Testis (tissue), 5 donors: ENCODE measurements at places on chromosomes 1 and 21. TPM values are rescaled to one million over a fixed set of nuclear protein-coding genes. Genes with fewer than 3 reads are reported as not detected.

Gene DNASE2B
- total RNA-seq, result 0.31 TPM

Gene CC2D1B
- total RNA-seq, result 62.0 TPM

Gene ERG
- 8.0 TPM for total RNA-seq

Gene S100A12
- not detected for total RNA-seq

Gene MSH4
- 5.5 TPM for total RNA-seq

Gene ADSS2
- total RNA-seq, result 61.0 TPM

Gene IL20
- 0.43 TPM for total RNA-seq

DNA sequence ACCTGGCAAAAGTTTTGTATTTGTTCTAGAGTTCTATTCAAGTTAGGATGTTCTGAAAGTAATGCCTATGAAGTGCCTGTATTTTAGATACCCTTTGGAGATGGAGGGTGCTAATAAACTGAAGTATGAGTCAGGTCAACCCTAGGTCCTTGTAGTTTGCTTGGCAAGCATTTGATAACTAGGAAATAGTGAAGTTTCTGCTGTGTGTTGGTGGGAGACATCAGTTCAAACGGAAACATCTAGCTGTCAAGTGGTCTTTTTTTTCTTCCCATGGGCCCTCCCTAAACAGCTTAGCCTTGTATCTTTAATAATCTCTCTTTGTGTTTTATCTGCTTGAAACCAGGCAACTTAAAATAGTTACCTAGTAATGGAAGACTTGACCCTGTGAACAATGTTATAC, 4.5 kb downstream of the MRPS6 start:
- no peak overlapping the region for H3K27ac ChIP-seq
- H3K4me3 ChIP-seq, result no peak overlapping the region
- no peaks in the 10 kb centered on the region for H3K27me3 ChIP-seq
- H3K4me1 ChIP-seq, result peaks cover 19% of the 10 kb centered on the region
- no peaks in the 10 kb centered on the region for H3K36me3 ChIP-seq
- DNase-seq, result no peak

- peaks cover 22% of the 10 kb centered on the region for H3K4me1 ChIP-seq
- DNase-seq, result peak; percentile 45
- H3K27me3 ChIP-seq, result no peaks in the 10 kb centered on the region
- no peaks in the 10 kb centered on the region for H3K36me3 ChIP-seq
Measured at GRCh38 chr1:224433041-224433691, 1.4 kb downstream of the WDR26 start.

DNA sequence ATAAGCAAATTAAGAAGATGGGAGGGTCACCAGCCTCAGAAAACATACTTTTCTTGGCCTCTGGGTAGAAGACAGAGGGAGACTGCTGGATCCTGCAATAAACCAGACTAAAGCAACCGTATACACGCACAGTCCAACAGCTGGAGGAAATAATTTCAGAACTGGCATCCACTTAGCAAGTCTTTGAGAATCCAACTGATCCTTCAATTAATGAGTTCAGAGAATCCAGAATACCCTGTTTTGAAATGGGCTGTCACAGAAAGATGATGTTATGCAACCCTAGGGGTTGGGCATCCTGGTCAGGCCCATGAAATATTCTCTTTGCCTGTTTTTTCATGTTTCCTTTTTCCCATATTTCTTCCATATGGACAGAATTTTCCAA, 134.0 kb upstream of the MAGI3 start:
- H3K27ac ChIP-seq, result no peak overlapping the region
- no peaks in the 10 kb centered on the region for H3K36me3 ChIP-seq
- no peak overlapping the region for H3K4me3 ChIP-seq
- H3K4me1 ChIP-seq, result no peaks in the 10 kb centered on the region
- DNase-seq, result no peak
- no peaks in the 10 kb centered on the region for H3K27me3 ChIP-seq

DNA sequence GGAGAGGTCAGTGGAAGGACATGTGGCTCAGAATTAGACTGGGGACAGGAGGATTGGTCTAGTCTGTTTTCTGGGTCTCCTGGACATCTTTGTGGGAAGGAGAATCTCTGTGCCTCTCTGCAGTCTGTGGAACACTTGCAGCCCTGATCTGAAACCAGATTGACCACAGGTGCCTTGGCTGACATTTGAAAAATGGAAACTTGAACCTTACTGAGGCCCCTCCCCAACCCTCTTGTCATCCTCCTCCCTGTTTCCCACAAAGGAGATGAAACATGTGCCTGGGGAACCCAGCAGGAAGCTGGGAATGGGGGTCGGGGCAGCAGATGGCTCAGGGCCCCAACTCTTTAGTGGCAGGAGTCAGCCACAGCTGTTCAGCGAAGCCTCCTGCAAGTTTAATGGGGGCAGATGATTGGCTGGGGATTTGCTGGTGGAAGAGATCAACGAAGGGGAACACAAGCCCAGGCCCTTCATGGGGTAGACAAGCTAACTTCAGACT, 18.1 kb downstream of the VASH2 start:
- no peaks in the 10 kb centered on the region for H3K27me3 ChIP-seq
- H3K36me3 ChIP-seq, result no peaks in the 10 kb centered on the region
- no peaks in the 10 kb centered on the region for H3K4me1 ChIP-seq
- no peak overlapping the region for H3K4me3 ChIP-seq

- no peaks in the 10 kb centered on the region for H3K36me3 ChIP-seq
- H3K27ac ChIP-seq, result no peak overlapping the region
- H3K4me1 ChIP-seq, result no peaks in the 10 kb centered on the region
- no peak overlapping the region for H3K4me3 ChIP-seq
- no peak for DNase-seq
- H3K27me3 ChIP-seq, result no peaks in the 10 kb centered on the region
Measured at GRCh38 chr1:43617011-43617410, 32.9 kb upstream of the KDM4A start.

GRCh38 chr1:88111816-88112215, 572.3 kb upstream of the PKN2 start:
- no peak overlapping the region for H3K4me3 ChIP-seq
- H3K27ac ChIP-seq, result no peak overlapping the region
- H3K36me3 ChIP-seq, result no peaks in the 10 kb centered on the region
- no peaks in the 10 kb centered on the region for H3K4me1 ChIP-seq
- no peak for DNase-seq
- no peaks in the 10 kb centered on the region for H3K27me3 ChIP-seq

DNA sequence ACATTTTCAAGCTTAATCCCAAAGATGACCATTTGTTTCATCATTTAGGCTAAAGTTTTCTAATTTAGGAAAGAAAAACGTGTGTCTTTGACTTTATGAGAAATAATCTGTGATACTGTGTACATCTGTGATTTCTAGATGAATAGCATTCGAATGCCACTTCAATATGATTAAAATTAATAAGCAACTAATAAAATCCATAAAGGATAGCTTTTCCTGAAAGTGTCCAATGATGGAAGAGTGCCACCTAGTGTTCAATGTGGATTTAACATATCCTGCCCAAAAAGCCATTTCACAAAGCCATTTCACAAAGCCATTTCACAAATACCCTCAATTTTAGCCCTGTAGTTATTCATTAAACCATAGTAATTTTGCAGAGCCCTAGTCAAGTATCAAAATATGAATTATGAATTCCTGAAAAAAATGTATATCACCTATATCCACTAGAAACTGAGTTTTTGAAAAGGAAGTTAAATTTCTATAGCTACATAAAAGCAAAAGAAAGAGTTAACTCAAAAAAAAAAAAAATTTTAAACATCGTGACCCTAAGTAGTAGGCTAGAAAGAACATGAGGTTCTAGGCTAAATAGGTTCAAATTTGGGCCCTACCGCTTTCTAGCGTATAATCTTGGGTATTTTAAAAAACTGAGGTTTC, 19.1 kb downstream of the NME7 start:
- no peak overlapping the region for H3K4me3 ChIP-seq
- H3K36me3 ChIP-seq, result no peaks in the 10 kb centered on the region
- H3K27ac ChIP-seq, result no peak overlapping the region
- no peaks in the 10 kb centered on the region for H3K27me3 ChIP-seq
- H3K4me1 ChIP-seq, result no peaks in the 10 kb centered on the region

DNA sequence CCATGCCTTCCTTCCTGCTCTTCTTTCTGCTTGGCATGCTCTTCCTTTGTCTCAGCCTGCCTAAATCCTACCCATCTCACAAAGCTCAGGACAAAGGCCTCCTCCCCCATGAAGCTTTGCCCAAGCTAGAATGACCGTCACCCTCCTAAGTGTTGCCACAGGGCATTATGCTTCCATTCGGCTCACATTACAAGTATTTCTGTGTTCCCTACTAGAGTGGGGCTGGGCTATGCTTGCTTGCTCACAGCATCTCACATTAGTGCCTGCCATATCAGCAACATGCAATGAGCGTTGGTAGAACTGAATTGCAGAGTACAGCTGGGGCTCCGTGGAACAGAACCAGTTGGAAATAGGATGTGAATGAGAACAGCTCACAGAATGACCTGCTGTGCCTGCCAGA, 82.8 kb downstream of the CD58 start:
- H3K4me1 ChIP-seq, result peaks cover 30% of the 10 kb centered on the region
- H3K27ac ChIP-seq, result no peak overlapping the region
- H3K4me3 ChIP-seq, result no peak overlapping the region
- H3K36me3 ChIP-seq, result no peaks in the 10 kb centered on the region
- DNase-seq, result no peak

DNA sequence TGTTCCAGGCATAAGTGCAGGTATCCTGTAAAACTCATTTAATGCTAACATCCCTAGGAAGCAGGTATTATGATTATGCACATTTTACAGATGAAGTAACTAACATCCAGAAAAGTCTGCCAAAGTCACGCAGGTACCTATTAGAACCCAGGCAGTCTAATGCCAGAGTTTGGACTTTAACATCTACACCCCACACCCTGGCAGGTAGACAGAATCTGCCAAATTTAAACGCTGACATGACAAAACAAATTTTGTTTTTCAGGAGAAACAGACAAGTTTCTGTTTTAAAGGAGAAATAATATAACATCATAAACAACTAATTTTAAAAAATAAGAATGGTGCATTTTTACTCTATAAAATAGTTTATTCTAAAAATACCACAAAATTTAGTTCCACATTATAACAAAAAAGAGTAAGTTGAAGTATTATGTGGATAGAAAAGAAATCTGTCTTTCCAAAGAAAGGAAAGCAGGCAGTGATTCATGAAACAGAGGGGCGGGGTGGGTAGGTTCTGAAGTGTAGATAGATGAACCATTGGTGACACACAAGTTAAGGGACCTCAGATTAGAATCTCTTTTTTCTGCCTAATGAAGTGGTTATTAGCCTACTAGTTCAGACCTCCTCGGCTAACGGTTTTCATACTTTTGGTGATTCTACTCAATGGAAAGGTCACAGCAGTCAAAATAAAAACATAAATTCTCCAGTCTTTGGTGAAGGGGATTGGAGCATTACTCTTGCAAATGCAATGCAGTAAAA, 1.7 kb downstream of the ASPM start:
- no peaks in the 10 kb centered on the region for H3K27me3 ChIP-seq
- no peaks in the 10 kb centered on the region for H3K4me1 ChIP-seq
- no peak overlapping the region for H3K4me3 ChIP-seq
- DNase-seq, result no peak
- no peak overlapping the region for H3K27ac ChIP-seq

GRCh38 chr1:93578911-93579825, 102.5 kb downstream of the BCAR3 start:
- H3K27me3 ChIP-seq, result no peaks in the 10 kb centered on the region
- H3K4me3 ChIP-seq, result no peak overlapping the region
- H3K36me3 ChIP-seq, result no peaks in the 10 kb centered on the region
- H3K27ac ChIP-seq, result no peak overlapping the region
- peaks cover 8% of the 10 kb centered on the region for H3K4me1 ChIP-seq
- no peak for DNase-seq

- H3K4me3 ChIP-seq, result no peak overlapping the region
- no peaks in the 10 kb centered on the region for H3K36me3 ChIP-seq
- no peaks in the 10 kb centered on the region for H3K27me3 ChIP-seq
- H3K4me1 ChIP-seq, result no peaks in the 10 kb centered on the region
- H3K27ac ChIP-seq, result no peak overlapping the region
Measured at GRCh38 chr1:2483970-2484369, 7.9 kb downstream of the PLCH2 start.

DNA sequence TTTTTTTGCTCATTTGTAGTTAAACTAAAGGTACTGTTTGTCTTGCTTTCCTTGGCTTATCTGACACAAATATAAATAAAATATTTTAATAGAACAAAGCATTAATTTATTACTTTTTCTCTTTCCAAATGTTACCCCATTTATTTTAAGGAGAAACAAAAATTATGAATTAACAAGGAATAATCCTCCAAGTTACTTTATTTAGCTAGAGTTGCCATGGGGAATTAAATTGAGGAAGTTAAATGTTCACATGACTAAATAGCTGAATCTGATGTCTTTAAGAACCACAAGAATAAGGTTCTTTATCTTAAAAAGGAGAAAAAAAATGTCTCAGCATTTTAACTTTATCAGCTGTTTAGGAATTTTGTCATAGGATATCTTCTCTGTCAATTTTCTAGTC, 12.3 kb downstream of the ATG4C start:
- no peak overlapping the region for H3K27ac ChIP-seq
- H3K27me3 ChIP-seq, result no peaks in the 10 kb centered on the region
- H3K4me3 ChIP-seq, result no peak overlapping the region
- no peak for DNase-seq

DNA sequence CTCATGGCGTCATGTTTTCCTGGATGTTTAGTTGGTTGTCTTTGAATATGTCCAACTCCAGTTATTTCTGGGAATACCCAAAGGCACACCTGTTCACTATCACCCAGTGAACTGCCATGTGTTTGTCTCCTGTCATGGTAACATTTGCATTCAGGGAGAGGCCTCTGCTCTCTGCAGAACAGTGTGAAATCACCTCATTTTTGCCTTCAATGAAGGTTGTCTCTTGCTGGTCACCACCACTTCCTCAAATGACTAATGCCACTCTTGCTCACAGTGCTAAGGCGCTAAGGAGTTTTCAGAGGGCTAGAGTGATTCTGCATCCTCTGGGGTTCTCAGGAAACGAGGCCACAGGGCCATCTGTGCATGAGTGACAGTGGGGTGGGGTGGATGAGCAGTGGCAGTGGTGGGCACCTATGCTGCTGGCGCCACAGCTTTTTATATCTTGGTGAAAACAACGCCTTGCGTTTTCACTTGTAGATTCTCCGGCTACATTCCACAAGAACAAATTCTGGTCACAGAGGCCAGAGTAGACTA, 60.0 kb upstream of the ATP5PO start:
- no peaks in the 10 kb centered on the region for H3K36me3 ChIP-seq
- no peaks in the 10 kb centered on the region for H3K4me1 ChIP-seq
- DNase-seq, result no peak
- no peak overlapping the region for H3K4me3 ChIP-seq
- no peak overlapping the region for H3K27ac ChIP-seq
- H3K27me3 ChIP-seq, result no peaks in the 10 kb centered on the region
